ENCODE measurements at places on chromosomes 13 and 19.

GRCh38 chr13:28805193-28805819 lies 14.8 kb upstream of the MTUS2 start:
- no peak for DNase-seq

DNA sequence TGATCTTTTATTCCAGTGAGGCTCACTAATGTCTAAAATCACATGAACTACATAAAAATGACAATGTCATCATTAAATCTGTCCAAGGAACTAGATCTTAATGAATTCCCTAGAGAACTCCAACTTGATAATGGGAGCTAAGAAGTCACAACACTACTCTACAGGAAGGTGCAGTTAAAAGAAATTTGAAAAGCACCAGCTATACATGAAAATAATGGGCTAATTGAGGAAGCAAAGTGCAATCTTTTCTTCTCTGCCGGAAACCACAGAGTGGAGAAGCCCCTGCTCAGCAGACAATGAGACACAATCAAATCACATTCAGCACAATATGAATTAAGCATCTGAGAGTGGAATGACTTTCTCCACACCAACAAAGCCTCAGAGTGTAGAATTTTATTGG lies 261.7 kb downstream of the LHFPL6 start:
- no peak for DNase-seq

DNA sequence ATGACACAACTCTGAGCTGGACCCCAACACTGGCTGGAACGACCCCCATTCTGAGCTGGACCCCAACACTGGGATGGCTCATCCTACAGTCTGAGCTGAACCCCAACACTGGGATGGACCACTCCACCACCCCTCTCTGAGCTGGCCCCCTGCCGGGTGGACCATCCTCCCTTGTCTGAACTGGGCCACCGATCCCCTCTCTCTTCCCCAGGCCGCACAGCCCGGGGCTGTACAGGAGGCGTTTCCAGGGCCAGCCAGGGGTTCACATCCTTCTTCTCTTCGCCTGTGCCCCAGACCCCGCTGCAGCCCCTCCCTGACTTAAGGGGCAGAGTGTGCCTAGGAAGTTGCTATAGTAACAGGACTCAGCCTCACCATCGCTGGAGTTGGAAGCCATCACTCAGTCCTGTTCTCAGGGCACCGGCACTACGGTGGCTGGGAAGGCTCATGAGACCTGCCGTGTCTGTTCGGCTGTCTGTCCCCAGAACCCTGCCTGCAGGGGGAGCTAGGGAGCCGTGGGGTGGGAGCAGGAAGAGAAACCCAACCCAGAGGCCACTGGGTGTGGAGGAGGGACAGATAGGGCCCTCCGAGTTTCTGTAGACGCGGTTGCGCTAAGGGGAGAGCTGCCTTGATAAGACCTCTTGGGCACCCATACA lies 3.7 kb downstream of the PRKACA start:
- DNase-seq = no peak

- no peak for DNase-seq
Observed at GRCh38 chr13:47100214-47100853, 203.5 kb upstream of the HTR2A start.

- peak; percentile 92 for DNase-seq
Observed at GRCh38 chr19:17747205-17748098, 3.8 kb upstream of the FCHO1 start.

DNA sequence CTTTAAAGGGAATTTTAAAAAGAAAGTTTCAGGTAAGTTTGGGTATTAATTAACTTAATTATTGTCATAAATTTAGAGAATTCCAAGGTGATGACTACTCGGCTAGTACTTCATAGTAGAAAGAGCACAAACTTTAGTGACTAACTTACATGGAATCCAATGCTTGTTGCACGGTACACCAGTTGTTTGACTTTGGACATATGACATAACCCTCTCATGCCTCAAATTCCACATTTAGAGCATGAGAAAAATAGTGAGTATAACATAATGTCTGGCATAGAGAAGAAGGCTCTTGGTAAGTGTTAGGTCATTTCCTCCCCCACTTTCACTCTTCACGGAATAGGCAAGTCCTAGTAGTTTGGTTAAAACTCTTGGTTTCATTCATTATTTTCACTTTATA lies 1249.4 kb upstream of the SLC10A2 start:
- peak; percentile 92 for DNase-seq

All from fibroblast of upper back skin (primary cell).